Ascending aorta (tissue), 2 donors: ENCODE measurements at places on chromosomes 16 and 17.

- DNase-seq: no peak
These were observed 55.4 kb downstream of the JPH3 start for GRCh38 chr16:87657621-87658192.

DNA sequence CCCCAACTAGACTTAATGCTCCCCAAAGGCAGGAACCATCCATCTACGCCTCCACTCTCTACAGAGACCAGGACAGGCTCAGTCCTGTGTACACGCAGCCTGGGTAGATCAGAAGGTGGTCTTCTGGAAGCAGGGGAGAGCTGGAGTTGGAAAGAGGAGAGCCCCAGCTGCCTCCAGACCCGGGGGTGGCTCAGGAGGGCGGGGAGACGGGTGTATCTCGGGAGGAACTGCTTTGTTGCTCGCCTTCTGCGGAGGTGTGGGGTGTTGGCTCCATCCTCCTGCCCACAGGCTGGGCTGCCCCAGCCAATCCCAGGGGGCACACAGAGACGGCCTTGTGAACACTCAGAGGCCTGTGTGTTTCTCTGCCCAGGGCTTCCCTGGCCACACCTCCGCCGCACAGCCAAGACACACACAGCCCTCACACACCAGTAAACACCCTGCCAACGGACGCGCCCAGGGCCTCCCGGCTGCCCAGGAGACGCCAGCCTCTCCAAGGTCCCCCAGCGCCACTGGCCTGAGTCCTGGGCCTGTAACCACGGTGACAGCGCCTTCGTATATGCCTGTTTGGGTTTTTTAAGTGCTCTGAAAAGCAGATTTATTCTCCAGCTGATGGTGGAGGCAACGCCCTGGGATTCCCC, 143.4 kb upstream of the CDC42EP4 start:
- no peak for DNase-seq

DNA sequence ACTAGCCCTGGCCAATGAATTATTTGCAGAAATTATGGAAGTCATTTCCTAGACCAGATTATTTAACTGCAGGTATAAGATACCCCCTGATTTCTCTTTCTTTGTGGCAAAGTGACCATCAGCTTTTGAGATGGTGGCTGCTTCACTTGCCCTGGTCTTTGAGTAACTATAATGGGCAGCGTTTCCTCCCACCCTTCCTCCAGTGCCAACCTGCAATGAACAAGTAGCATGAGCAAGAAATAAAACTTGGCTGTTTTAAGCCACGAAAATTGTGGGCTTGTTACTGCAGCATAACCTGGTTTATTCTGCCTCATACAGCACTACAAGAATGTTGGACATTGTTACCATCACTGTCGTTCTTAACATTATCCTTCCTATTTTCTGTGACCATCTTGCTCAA, 105.3 kb downstream of the CYLD start:
- no peak for DNase-seq

GRCh38 chr16:65954446-65954845, 412.0 kb upstream of the CDH5 start:
- DNase-seq: no peak

DNA sequence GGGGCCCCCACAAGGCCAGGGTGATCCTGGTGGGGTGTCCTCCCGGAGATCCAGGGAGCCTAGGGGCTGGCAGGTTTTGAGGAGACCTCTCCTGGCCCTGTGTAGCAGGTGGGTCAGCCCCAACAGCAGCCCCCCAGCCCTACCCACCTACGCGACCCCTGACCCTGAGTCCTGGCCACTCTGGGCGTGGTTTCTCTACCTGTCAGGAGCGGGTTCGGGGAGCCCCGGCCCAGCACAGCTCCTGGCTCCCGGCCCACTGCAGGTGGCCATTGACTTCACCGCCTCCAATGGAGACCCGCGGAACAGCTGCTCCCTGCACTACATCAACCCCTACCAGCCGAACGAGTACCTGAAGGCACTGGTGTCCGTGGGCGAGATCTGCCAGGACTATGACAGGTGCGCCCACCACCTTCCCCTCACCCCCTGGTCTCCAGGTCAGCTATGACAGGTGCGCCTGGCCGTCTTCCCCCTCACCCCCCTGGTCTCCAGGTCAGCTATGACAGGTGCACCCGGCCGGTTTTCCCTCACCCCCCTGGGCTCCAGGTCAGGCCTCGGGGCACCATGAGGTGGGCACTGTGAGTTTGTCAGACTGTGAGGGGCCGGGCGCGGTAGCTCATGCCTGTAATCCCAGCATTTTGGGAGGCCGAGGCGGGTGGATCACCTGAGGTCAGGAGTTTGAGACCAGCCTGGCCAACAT, 13.0 kb downstream of the CPNE7 start:
- no peak for DNase-seq

DNA sequence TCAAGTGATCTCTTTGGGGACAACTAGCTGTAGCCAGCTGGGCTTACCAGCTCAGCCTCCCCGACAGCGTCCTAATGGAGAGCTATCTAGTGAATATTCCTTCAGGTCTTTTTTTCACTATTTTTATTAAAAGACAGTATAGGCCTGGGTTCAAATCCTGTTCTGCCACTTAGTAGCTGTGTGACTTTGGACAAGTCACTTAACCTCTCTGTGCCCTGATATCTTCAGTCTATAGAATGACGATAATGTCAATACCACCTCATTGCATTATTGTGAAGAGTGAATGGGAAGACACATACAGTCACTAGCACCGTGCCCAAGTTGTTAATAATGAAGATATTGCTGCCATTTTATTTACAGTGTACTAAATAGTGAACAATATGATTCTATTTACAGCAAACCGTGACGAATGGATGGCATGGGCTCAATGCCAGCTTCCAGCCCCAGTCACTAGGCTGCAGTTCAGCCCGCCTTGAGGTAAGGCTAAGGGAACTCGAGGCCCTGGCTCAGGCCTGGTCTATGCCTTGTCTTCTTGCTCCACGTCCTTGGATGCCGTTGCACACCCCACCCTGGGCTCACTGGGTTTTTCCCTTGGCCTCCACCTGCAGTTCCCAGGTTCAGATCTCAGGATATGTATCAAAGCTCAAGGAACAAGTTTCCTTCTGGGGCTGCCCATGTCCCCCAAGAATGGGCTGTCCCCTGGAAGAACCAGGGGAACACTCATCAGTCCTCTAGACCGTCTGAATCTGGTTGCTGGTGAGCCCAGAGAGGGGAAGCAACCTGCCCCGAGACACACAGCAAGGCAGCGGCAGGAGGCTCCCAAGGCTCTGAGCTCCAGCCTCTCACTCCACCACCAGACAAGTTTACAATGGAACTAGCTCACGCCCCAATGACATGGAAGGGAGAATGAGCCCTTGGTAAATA, 95.4 kb upstream of the TNRC6C start:
- no peak for DNase-seq
